ENCODE measurements at places on chromosomes 2 and 18.
A peak's percentile ranks its signal among the peaks of the same experiment; 100 is the strongest.

DNA sequence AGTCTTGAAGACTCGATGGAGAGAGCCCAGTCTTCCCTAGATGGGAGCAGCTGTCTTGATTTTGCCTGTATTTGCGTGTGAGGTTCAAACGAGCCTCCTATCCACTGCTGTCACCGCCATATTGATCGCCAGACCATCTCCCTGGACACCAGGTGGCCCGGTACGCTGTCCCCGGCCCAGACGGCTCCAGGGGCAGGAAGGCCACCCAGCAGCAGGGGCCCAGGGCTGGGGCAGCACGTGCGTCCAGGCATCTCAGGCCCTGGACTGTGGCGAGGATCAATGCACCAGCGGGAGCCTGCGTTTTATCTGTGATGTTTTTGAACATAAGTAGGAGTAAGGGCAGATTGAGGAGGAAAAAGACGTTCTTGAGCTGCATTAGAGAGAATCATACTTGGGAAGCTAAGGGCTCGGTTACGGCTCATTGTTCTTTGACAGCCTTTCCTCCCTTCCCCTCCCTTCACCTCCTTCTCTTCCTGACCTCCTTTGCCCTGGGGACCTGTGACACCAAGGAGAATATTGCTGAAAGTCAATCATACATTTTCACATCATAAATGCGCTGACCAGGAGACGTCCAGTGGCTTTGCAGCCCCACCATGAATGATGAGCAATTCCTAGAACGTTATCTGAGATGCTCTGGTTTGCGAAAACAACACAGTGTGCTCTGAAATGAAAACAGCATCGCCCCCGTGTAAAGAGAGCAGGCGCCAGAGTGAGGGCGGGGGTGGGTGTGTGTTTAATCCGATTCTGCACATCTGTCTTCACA is 711.2 kb upstream of the SALL3 start:
- DNase-seq: no peak

- no peak for DNase-seq
Observed at GRCh38 chr18:37266290-37266689, 299.3 kb downstream of the CELF4 start.

GRCh38 chr2:182368996-182369395 is 57.8 kb downstream of the PDE1A start:
- DNase-seq: no peak

GRCh38 chr2:74540291-74540690 is 10.6 kb downstream of the HTRA2 start:
- no peak for DNase-seq

GRCh38 chr2:5696945-5697521 is 4.8 kb downstream of the SOX11 start:
- no peak for DNase-seq

DNA sequence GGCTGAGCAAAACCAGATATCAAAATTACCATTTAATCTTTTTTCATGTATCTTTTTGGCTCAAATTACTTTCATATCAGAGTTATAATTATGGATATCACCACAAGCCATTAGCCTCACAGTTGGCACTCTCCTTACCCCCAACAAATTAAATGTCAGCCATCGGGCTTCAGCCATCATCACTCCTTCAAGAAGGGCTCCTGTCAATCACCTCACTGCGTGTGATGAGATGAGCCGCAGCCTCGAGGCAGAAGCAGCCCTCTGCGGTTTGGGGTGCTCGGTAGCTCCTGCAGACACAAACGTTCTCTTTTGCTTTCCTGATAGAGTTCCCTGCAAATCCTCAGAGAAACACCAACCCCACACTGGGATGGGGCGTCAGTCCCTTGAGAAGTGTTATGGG is 94.1 kb downstream of the DNER start:
- no peak for DNase-seq

- no peak for DNase-seq
Observed at GRCh38 chr2:77013457-77013856, 508.7 kb downstream of the LRRTM4 start.

- DNase-seq: no peak
Observed at GRCh38 chr2:58620093-58620492, 379.0 kb upstream of the FANCL start.

DNA sequence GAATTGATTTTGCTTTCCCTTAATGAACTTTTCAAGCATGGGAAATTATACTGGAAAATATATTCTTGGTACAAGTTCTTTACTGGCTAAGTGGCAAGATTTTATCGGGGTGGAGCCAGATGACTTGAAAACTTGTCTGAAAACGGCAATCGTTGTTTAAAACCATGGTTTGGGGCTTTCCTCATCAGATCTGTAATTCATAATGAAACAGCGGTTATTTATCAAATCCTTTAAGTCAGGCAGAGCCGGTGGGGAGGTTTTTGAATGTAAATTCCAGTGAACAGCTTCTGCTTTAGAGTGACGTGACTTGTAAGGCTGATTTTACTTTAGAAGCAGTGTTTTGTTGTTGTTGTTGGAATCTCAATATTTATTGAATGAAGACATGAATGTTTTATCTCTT is 2.6 kb downstream of the SEC11C start:
- no peak for DNase-seq

DNA sequence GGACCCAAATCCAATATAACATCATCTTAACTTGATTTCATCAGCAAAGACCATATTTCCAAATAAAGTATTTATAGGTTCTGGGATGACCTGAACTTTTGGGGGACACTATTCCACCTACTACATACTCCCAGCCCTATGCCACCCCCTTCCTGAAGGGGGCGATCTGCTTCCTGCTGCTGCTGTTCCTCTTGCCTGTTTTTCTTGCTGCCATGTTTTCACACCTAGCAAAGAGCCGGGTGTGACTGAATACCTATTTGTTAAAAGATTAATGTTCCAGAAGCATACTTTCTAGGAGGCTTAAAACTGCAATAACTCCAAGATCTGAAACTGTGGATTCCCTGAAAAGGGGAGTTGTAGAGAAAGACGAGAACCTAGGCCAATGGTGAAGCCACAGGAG is 89.7 kb downstream of the ICOS start:
- no peak for DNase-seq

GRCh38 chr2:80053522-80054345 is 250.8 kb downstream of the LRRTM1 start:
- DNase-seq: no peak

DNA sequence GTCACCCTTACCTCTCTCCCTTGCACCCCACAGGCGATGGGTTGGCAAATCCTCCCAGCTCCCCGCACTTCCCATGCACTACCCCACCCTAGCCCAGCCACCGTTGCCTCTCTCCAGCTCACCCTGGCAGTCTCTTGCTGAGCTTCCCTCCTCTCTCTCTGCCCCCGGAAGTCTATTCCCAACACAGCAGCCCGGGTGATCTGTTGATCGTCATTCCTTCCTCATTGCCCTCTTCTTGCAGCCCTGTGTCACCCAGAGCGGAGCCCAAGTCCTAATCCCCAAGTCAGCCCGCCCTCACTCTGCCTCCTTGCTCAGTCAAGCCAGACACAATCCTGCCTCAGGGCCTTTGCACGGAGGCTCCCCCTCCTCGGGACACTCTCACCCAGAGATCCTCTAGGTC is 55.2 kb downstream of the CIB4 start:
- no peak for DNase-seq

- no peak for DNase-seq
Observed at GRCh38 chr18:70428439-70428838, 139.6 kb downstream of the SOCS6 start.

DNA sequence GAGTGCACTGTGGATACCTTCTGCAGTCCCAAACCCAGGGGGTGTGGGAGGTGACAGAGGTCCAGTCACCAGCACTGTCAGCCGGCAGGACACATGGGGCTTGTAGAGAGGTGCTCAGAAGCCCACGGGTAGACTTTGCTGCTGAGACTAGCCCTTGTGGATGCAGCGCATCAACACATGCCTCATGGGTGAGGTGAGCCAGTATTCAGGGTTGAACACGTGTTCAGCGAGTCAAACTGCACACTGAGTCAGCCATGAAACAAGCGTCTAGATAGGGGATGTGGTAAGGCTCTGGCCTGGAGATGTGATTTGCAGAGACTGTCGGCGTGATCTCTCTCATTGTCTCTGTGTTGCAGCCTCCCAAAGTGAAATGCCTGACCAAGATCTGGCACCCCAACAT is 35.8 kb upstream of the SCLY start:
- peak; percentile 37 for DNase-seq

DNA sequence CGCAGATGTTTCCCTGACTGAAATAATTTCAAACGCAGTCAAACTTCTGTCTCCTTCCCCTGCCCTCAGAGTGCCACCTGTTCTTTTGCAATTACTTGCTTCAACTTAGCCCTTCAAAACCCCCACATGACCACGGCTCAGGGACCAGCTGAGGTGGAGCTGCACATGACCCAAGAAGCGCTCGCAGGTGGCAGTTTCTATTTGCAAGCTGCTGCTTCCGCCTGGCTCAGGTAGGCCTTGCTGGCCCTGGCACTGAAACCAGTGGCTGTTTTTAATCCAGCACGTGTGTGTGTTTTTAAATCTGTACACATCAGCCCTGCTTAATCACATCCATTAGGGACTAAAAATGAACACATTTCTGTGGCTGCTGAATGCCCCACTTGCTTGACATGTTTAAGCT is 95.3 kb downstream of the CCDC93 start:
- DNase-seq: no peak

GRCh38 chr18:53191634-53192033 is 851.6 kb downstream of the DCC start:
- DNase-seq: no peak

- no peak for DNase-seq
Observed at GRCh38 chr2:122341007-122341406, 585.6 kb downstream of the TSN start.

DNA sequence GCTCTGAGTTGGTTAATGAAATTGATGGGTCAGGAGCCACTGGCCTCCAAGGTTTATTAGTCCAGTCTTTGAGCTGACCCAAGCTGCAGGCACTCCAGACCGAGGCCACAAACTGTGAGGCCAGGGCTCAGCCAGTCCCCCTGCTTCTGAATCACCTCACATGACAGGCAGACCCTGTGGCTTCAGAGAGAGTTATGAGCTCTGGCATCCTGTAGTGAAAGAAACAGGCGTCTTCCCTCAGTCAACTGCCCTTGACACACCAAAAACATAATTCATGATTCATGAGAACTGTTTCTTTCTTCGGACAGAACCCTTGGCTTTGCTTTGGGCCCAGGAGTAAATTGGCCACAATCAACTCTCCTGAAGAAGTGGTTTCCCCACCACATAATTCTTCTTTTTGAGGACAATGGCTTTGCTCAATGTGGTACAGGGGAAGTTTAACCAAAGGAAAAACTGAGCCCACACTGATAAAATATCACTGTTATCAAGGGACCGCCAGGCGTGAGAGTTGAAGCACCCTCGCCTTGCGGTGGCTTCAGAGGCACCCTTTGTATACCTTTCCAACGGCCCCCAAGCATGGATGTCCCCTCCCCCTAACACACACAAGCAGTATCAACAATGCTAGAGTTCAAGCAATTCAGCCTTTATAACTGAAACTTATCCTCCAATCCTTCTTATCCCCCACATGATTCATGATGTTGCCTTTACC is 226.9 kb downstream of the CYRIA start:
- DNase-seq: no peak

DNA sequence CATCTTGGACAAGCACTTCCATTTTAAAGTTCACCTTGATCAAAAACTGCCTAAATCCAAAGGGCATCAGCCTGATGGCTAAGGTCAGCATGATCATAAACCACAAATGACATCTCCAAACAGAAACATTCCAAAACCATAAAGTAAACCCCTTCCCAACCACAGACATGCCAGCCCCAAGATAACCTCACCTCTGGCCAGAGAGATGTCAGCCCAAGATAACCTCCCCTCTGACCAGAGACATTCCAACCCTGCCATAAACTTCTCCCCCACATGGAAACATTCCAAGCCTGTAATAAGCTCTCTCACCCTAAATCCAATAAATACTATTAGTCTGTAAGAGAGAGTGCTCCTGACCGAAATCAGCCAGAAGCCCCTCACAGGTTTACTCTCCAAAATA is 18.6 kb upstream of the MARCO start:
- DNase-seq: no peak

GRCh38 chr2:67256892-67257291 is 140.2 kb upstream of the ETAA1 start:
- DNase-seq: no peak

DNA sequence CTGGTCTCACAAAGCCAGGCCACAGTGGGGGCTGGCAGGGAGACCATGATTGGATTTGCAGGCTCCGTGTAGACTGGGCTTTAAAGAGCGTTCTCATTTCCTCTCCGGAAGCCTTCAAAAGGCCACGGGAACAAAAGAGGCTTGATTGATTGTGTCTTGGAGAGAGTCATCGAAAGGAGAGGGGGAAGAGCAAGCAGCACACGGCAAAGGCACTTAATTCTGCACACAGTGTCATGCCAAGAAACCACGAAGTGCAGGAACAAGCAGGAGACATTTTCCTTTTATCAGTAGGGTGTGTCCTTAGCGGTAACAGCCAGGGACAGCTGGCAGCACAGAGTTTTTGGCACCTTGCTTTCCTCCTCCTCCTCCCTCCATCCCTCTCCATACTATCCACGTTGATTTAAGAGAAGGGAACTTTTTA is 47.7 kb downstream of the GLI2 start:
- DNase-seq: no peak

DNA sequence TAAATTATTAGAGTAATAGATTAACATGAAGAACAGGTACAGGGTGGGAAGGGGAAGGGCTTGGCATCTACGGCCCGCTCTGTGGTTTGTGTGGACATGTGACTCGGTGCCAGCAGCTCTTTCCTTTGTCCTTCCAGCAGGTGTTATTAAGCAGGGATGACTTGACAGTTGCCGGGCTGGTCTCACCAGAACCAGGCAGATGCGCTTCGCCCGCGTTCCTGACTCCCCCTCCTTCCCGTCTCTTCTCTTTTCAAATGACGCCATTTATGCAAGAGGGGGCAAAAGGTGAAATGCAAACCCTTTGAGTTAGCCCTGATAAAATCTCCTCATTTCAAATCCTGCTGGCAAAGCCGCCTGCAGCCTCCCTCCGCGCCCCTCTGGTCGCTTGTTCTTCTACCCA is 38.9 kb upstream of the MGAT4A start:
- DNase-seq: no peak

- DNase-seq: no peak
Observed at GRCh38 chr18:54351186-54351585, 6.5 kb downstream of the STARD6 start.

GRCh38 chr18:22913861-22914260 is 19.3 kb upstream of the RBBP8 start:
- DNase-seq: no peak
